ENCODE measurements at places on chromosomes 4 and X.

- DNase-seq = no peak
Measured at GRCh38 chr4:123488916-123489315, 92.3 kb downstream of the SPRY1 start.

DNA sequence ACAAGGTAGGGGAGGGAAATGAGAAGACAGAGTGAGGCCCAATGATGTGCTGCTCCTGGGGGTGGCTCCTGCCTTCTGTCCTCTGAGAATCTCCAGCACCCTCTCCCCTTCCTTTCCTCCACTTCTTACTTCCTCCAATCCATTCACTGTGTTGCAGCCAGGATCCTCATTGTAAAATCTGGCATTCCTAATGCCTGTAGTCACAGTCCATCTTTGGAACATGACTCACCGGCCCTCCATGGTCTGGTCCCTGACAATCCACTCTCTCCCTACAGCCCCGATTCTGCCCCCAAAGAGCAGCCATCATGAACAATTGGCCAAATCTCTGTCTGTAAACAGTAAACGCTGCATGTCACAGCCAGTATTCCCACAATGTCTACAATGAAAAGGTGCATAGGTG, 72.9 kb downstream of the CLNK start:
- no peak for DNase-seq

DNA sequence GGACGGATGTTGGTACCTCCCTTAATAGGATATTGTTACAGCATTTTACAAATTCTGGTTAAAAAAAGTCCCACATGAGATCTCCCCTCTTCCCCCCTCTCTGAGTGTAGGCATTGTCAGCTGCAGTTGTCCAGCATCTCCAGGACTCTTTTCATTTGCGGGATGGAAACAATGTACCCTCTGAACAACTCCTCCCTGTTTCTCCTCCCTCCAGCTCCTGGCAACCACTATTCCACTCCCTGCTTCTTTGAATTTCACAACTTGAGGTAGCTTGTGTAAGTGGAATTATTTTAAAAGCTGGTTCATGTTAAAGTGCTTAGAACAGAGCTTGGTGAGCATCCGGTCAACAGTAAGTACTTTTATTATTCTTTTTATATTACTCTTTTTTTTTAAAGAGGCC, 69.8 kb downstream of the TBL1X start:
- no peak for DNase-seq

DNA sequence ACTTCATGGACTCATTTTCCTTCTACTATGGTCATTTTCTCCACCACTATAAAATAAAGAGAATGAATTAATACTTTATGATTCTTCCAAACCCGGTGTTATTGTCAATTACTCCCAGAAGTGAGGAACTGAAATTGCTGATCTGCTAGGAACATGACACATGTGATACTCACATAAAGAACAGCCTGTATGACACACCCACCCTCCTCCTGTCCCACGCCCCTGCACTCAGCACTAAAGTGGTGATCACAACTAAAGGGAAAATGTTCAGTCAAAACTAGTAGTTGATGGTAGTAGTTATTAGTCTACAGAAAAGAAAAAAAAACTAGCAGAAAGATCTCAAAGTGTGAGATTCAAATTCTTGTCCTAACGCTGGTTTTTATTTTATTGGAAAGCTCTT, 1508.3 kb downstream of the RAPGEF2 start:
- DNase-seq = no peak

DNA sequence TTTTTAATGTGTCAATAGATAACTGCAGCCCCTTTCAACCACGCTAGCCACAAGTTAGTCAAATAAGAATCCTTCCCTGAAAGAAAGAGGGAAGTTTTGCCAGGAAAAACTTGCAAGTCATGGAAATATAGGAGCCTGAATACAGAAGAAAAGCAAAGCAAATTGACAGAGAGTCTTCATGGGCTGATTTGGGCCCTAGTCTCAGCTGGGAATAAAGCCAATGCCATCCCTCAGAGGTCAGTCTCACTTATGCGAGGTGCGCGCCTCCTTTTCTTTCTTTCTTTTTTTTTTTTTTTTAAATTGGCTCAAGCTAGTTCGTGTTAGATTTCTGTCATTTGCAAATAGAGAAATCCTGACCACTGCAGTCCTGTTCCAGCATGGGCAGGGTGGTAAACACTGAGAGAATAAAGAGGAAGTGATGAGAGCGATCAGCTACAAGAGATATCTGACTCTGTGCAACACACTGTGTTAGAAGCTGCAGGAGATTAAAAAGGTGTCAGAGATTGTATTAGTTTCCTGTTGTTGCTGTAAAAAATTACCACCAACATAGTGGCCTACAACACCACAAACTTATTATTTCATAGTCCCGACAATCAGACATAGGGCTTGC, 299.7 kb downstream of the LDB2 start:
- DNase-seq = no peak

DNA sequence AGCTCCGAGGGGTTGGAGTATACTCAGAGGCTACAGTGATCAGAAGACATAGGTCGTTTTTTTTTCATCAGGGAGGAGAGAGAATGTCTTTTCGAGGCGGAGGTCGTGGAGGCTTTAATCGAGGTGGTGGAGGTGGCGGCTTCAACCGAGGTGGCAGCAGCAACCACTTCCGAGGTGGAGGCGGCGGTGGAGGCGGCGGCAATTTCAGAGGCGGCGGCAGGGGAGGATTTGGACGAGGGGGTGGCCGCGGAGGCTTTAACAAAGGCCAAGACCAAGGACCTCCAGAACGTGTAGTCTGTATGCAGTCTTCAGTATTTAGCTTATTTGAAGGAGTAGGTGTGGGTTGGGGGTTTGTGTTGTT, 500 bp downstream of the GAR1 start:
- no peak for DNase-seq

Measured in smooth muscle cell of the brain vasculature (primary cell).